Activated T-helper 17 cell treated with anti-CD3 and anti-CD28 coated beads, Interleukin-2, amount 50 U/mL, for 72 hours (primary cell): ENCODE measurements at places on chromosomes 5 and 9. TPM values are rescaled to one million over a fixed set of nuclear protein-coding genes. Genes with fewer than 3 reads are reported as not detected.

GRCh38 chr5:135064235-135064570 lies 30.2 kb upstream of the PITX1 start:
- ATAC-seq = no peak

- ATAC-seq = no peak
Measured at GRCh38 chr9:27118916-27119315, 9.9 kb downstream of the TEK start.

GRCh38 chr9:115135821-115136778 lies 18.1 kb upstream of the TNC start:
- ATAC-seq = no peak

GRCh38 chr9:114386886-114387679 lies 699 bp downstream of the AKNA start:
- no peak for ATAC-seq

DNA sequence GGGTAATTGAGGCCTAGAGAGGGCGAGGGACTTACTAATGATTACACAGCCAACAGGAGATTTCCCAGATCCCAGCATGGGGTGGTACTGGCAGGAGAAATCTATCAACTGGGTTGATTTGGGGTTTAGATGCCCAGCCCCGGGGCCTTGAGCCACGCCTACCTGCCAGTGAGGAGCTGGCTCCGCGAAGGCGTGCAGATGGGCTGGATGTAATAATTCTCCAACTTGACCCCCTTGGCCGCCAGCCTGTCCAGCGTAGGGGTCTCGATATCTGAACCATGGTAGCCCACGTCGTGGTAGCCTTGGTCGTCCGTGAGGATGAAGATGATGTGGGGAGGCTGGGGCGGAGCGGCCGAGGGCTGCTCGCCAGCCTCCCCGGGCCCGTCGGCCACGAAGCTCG lies 804 bp downstream of the ARSI start:
- ATAC-seq = no peak

DNA sequence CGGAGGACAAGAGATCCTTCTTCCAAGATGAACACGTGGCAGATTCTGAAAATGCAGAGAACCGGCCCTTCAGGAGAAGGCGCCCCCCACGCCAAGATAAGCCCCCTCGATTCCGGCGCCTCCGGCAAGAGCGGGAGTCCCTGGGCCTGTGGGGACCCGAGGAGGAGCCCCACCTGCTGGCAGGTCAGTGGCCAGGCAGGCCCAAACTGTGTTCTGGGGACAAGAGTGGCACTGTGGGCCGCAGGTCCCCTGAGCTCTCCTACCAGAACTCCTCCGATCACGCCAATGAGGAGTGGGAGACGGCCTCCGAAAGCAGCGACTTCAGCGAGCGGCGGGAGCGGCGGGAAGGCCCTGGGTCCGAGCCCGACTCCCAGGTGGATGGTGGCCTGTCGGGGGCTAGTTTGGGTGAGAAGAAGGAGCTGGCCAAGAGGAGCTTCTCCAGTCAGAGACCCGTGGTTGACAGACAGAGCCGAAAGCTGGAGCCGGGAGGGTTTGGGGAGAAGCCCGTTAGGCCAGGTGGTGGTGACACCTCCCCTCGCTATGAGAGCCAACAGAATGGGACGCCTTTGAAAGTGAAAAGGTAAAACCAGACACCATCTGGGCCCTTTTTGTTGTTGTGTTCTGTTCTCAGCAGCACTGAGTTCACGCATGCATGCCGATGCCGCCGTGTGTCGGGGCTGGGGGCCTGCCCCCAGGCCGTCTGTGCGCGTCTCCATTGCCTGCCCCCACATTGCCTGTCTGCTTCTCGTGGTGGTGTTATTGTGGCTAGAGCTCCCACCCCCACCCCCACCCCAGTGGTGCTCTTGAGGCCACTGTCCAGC lies 26.6 kb upstream of the POMT1 start:
- ATAC-seq = no peak

GRCh38 chr5:126659805-126660482 lies 59.2 kb downstream of the PHAX start:
- ATAC-seq = peak; percentile 81

- ATAC-seq = no peak
Measured at GRCh38 chr5:167792514-167792913, 498.9 kb upstream of the WWC1 start.

DNA sequence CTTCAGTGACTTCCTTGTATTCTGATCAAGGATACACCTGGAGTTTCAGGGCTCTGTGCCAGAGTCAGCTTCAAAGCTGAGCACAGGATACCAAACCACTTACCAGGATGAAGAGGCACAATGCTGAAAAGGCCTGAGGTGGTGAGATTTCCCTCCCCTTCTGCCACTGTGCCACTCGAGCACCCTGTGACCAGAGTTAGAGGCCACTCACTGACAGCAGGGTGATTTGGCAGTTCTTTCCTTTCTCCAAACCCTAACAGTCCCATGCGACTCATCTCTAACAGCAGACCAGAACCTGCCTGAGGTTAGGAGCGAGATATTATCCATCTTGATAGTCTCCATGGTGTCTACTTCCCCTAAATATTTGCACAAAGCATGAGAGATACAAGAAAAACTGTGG lies 1.8 kb downstream of the PLGRKT start:
- ATAC-seq = peak; percentile 16

- ATAC-seq = no peak
Measured at GRCh38 chr5:174329738-174330137, 284.2 kb downstream of the NSG2 start.

GRCh38 chr5:178074266-178074952 lies 38.9 kb upstream of the N4BP3 start:
- no peak for ATAC-seq

- no peak for ATAC-seq
Measured at GRCh38 chr5:16754601-16755000, 137.8 kb upstream of the RETREG1 start.

GRCh38 chr5:171318026-171318425 lies 9.0 kb downstream of the TLX3 start:
- no peak for ATAC-seq

DNA sequence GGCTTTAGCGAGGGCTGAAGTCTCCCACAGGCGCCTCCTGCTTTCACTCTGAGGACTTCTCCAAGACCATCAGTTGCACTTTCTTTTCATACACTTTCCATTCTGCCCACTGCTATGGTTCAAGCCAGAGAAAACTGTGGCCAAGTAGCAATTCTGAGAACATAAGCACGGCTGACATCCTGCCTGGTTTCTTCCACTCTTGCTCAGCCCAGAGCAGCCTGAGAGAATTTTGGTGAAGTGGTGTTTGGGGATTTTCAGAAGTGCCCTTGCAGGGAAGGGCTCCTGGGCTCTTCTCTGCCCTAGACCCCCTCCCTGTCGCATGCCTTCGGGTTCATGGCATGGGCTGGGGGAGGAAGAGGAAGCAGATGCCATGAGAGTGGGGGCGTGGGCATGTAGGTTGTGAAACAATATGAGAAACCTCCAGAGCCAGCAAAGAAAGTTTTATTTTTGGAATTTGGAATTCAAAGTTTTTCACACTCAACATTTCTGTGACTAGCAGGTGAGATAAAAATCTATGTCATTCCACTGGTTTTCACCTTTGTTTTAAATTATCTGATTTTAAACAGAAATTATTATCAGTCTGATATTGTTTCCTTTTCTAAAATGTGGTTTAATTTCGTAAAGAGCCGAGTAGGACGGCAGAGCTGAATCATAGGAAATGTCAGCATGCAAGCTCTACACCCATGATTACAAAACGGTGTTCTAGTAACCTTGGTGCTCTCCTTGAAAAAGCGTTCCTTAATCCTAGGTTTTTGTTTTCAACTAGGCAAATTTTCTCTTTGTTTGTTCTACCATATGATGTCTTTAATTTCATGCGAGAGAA lies 27.8 kb upstream of the TNFSF8 start:
- ATAC-seq = peak; percentile 92

DNA sequence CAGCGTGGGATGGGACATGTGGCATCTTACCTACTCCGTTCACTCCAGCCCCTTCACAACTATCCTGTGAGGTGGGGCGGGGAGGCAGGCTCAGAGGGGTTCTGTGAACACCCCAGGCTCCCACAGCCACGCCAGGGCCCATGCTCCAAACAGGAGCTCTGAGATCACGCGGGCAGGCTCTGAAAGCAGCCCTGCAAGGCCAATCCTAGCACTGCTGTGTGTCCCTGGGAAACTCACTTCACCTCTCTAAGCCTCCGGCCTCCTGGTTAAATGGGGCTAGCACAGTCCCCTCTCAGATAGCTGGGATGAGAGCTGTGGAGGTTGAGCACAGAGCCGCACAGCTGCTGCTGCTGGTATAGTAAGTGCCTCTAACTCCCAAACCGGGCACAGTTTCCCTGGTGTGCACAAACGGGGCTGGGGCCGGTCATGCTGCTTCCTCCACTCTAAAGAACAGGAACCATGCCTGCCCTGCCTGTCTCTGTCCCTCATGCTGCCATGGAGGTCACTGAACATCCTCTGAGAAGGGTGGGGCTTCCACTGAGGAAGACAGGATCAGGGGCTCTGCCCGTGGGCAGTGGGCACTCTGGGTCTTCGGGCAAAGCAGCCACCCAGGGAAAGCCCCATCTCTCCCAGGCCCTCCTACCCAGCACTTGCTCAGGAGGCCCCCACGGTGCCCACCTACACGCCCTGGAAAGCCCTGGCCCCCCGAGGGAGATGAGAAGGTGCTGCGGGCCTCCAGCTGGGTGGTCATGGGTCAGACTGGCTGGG lies 13.0 kb upstream of the ASS1 start:
- ATAC-seq = no peak

- no peak for ATAC-seq
Measured at GRCh38 chr9:134175291-134175807, 11.0 kb upstream of the RNU6ATAC start.

DNA sequence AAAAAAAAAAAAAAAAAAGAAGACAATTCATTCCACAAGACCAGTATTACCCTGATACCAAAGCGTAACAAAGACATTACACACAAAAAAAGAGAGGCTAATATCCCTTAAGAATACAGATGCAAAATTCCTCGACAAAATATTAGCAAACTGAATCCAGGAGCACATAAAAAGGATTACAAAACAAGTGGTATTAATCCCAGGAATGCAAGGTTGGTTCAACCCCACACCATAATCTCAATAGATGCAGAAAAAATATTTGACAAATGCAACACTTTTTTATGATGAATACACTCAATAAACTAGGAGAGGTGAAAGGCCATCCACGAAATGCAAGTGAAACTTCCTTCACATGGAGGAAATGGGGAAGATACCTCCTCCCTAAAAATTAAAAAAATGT lies 80.1 kb upstream of the TLR4 start:
- ATAC-seq = no peak

- no peak for ATAC-seq
Measured at GRCh38 chr9:86749894-86750255, 197.4 kb downstream of the GAS1 start.

GRCh38 chr9:124663046-124663961 lies 107.8 kb downstream of the NR6A1 start:
- ATAC-seq = no peak

DNA sequence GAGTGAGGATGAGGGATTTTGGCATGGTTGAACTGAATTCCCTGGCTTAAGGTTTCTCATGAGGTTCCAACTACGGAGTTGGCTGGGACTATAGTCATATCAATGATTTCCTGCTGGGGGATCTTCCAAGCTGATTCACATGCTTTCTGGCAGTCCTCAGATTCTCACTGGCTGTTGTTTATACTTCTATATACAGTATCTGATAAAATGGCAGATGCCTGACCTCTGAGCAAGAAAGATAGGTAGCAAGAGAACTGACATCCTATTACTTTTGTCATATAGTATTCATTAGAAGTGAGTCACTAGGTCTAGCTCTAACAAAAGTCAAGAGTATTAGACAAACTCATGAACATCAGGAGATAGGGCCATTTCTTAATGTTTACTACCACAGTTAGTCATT lies 440.9 kb upstream of the EDIL3 start:
- ATAC-seq = no peak

DNA sequence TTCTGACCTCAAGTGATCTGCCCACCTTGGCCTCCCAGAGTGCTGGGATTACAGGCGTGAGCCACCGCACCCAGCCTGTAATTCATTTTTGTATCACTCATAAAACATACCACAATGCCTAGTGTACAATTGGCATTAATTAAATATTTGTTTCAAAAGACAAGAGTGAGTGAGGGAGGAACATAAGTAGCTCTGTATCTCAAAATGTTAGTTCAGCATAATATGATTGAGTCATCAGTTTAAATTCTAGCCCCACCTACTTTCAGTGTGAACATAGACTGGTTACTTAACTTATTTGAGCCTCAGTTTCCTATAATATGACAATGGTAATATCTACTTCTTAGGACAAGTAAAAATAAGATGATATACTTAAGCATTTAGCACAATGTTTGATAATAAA lies 26.9 kb downstream of the INVS start:
- no peak for ATAC-seq

- no peak for ATAC-seq
Measured at GRCh38 chr5:76679231-76679630, 36.7 kb upstream of the F2R start.

- no peak for ATAC-seq
Measured at GRCh38 chr5:153135411-153135810, 355.1 kb upstream of the GRIA1 start.

PLGRKT gene
- total RNA-seq = 26.3 TPM

PCDHA10 gene
- not detected for total RNA-seq

ALG2 gene
- total RNA-seq = 28.3 TPM

SMIM33 gene
- 0.54 TPM for total RNA-seq

IRX1 gene
- not detected for total RNA-seq

PFN3 gene
- not detected for total RNA-seq

FABP6 gene
- total RNA-seq = not detected

SEPTIN8 gene
- total RNA-seq = 14.7 TPM

PRUNE2 gene
- 0.39 TPM for total RNA-seq

FST gene
- total RNA-seq = not detected

ADGRD2 gene
- not detected for total RNA-seq

STING1 gene
- 360 TPM for total RNA-seq

RANBP6 gene
- 22.7 TPM for total RNA-seq

SPINK6 gene
- total RNA-seq = not detected

SLC2A6 gene
- 1.4 TPM for total RNA-seq
